ENCODE measurements at places on chromosomes 2 and 18. TPM values are rescaled to one million over a fixed set of nuclear protein-coding genes. Genes with fewer than 3 reads are reported as not detected.

The IMP4 gene
- 76.7 TPM for total RNA-seq

The SCN7A gene
- 9.5 TPM for total RNA-seq

The VWA3B gene
- total RNA-seq: not detected

The SCTR gene
- total RNA-seq: not detected

The ONECUT2 gene
- total RNA-seq: 0.47 TPM

The SPDYA gene
- 0.26 TPM for total RNA-seq

The IL1RN gene
- total RNA-seq: 1.1 TPM
